MM.1S (cell line): ENCODE measurements at places on chromosomes 2 and 18.

- DNase-seq, result no peak
Observed at GRCh38 chr2:3179626-3180025, 198.0 kb downstream of the EIPR1 start.

- DNase-seq, result no peak
Observed at GRCh38 chr2:65402780-65403528, 29.4 kb downstream of the SPRED2 start.

- DNase-seq, result no peak
Observed at GRCh38 chr18:79577451-79578395, 101.9 kb upstream of the CTDP1 start.

DNA sequence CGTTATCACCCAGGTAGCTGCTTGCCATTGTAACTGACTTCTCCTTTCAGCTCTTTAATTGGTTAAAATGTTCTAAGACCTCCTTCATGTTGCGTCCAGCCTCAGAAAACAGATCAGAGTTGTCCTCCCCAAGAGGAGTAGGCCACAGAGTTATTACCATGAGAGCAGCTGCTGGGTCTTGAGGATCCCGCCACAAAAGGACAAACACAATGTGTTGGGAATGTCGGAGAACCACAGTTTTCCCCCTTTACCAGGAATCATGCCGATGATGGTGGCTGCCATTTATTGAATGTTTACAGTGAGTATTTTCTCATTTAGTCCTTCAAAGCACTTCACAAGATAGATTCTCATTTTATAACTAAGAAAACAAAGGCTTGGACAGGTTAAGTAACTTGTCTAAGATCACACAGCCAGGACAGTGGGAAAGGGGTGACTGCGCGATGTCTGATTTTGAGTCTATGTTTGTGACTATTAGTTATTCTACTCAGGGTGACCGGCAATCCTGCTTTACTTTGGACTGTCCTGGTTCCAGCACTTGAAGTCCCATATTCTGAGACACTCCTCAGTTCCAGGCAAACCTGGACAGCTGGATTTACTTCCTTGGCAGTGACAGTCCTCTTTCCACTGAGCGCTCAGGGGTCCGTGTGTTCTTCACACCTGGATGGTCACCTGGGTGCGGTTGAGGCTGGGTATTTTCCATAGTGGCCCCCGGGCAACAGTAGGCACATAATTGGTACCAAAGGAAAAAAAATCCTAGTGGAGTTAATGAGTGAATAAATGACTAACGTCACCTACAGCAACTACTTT lies 93.6 kb downstream of the LIPG start:
- DNase-seq, result no peak

- DNase-seq, result no peak
Observed at GRCh38 chr2:241909769-241910168, 40.2 kb downstream of the RTP5 start.

GRCh38 chr2:164917296-164917903 lies 37.9 kb downstream of the SLC38A11 start:
- DNase-seq, result no peak

DNA sequence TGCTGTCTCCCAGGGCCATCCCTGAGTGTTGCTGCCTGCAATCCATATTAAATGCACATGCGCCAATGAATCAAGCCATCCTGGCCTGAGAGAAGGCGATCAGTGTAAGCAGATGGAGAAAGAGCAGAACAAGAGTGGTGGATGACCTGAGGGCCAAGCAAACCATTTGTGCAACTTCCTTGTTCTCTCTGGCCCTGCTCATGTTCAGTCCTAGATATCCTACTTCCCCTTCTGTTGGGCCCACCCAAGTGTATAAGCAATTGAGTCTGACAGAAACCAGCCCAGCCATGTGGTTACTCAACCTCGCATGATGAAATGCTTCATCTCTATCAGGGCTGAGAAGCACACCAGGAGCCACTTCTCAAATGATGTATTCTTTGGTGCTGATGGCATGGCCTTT lies 383.1 kb upstream of the ID2 start:
- no peak for DNase-seq

- no peak for DNase-seq
Observed at GRCh38 chr2:40227210-40227609, 224.7 kb downstream of the SLC8A1 start.

DNA sequence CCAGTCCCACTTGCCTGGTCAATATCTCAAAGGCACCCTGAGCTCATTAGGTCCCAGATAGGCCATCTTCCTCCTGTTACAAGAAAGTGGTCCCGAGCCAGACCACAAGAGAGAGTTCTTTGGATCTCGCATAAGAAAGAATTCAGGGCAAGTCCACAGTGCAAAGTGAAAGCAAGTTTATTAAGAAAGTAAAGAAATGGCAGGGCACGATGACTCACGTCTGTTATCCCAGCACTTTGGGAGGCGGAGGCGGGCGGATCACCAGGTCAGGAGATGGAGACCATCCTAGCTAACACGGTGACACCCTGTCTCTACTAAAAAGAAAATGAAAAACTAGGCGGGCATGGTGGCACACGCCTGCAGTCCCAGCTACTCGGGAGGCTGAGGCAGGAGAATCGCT lies 10.8 kb upstream of the SMAD7 start:
- no peak for DNase-seq

DNA sequence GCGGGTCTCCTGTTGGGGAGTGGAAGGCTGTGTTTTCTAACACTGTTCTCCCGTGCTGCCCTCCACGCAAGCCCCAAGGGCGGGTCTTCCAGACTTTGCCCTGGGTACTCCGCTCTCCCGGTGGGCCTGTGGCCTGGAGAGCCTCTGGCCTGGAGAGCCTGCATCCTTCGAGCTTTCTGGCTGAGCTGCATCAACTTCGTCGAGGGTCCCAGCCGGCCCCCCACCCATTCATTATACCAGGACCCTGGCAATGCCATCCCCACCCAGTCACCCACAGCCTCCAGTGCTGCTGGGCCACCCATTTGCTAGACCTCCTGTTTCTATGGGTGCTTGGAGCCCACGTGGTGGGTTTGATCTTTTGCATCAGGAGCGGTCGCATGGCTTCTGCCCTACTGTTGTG lies 102.2 kb downstream of the PTGR3 start:
- no peak for DNase-seq

DNA sequence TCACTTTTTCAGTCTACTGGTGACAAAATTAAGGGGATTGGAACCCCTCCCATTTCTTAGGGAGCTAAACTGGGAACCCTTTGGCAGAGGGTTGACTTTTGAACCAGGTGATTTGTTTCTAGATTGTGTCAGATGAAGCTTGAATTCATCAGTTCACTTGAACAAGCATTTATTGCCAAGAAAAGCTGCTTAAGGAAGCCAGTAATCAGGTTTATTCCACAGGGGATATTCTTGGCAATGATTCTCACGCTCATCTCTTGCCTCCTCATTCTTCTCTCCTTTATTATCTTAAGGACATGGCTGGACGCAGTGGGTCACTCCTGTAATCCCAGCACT lies 101.0 kb downstream of the ALPK2 start:
- no peak for DNase-seq

DNA sequence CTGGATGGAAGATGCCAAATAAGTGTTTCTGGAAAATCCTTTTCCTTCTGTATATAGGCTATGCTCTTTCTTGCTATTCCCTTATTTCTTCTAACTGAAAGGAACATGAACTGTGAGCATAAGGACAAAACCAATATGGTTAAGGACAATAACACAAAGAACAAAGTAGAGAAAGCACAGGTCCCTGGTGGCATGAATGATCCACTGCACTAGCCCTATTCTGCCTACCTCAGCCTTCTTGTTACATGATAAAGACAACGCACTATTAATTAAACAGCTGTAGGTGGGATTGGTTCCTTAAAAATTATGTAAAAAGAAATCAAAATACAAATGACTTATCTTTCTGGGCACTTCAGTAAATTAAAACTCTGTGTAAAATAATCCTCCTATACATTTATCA lies 1.9 kb upstream of the WDR75 start:
- DNase-seq, result no peak

DNA sequence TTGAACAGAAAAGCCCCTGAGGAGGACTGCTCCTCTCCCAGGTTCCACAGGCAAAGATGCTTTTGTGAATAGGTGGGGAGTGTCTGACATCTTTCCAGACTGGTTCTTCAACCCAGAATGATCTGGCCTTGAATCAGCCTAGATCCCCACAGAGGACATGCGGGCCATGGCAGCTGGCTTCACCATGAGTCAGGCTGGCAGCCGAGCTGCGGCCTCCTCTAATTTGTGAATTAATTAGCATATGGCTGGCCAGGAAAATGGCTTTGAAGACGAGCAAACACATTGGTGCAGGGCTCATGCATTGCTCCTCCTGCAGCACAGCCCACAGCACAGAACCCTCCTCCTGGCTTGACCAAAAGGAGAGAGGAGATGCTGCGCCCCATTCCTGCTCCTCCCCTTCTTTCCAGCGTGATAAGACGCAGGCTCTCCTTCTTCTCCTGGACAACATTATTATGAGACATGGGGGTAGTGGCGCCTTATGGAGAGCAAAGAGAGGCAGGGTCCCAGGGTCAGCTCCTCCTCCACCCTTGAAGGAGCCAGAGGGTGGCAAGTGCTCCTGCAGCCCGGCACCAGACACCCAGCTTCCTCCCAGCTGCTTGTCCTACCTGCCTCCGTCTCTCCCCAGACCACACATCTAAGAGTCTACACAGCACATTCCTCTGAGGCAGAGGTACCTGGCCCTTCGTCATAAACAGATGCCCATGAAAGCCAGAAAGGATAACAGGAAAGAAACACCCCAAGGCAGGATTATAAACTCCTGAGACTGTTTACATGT lies 66.7 kb downstream of the EDAR start:
- no peak for DNase-seq
